IPS DF 19.7 (cell line): ENCODE measurements at places on chromosomes 13 and 19.

- no peak for DNase-seq
Observed at GRCh38 chr19:52584736-52585440, 14.8 kb downstream of the ZNF701 start.

DNA sequence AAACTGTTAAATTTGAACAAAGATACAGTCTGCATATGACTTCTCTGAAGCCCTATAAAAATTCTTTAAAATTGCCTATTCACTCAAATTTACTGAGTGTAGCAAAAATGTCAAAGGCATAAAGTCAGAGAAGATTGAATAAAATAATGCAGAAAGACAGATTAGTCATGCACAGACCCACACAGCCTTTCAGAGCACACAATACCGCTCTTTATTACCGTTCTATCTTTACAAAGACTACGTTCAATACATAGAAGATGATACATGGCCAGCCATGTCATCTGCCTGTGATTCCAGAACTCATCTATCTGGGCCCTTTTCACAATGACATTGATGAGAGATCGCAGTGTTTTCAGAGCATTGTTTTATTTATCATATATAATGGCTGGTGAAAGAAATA lies 107.2 kb downstream of the URI1 start:
- DNase-seq, result no peak

GRCh38 chr13:106475852-106476251 lies 59.6 kb downstream of the EFNB2 start:
- no peak for DNase-seq

- no peak for DNase-seq
Observed at GRCh38 chr13:67069117-67069767, 160.9 kb downstream of the PCDH9 start.

- DNase-seq, result no peak
Observed at GRCh38 chr19:43743059-43743458, 11.7 kb downstream of the SMG9 start.

GRCh38 chr19:15317392-15318071 lies 14.8 kb downstream of the BRD4 start:
- DNase-seq, result no peak

DNA sequence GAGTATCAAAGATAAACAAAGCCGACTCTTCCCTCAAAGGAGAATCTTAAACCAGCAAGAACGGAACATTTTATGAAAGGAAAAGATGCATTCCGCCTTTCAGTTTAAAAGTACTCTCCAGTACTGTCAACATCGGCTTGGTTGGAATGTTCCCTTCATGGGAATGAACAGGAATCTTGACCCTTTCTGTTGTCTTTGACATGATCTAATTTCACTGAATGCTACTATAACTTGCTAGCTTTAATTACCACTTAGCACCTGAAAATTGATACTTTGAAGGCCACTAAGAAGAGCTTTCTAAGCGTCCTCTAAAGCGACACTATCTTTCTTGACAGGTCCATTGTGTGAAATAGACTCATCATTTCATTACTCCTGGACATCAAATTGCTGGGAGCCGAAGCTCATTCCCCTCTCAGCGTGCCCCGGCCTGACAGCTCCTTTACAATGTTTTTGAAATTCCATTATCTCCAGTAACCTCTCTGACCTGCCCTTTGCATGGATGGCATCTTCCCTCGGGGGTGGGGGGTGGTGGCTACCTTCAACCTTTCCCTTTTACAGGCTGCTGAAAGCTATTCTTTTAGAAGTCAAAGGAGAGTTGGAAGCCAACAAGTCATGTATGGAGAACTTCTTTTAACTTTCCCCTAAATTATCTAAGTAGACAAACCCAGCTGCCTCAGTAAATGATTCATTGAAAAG lies 67.9 kb downstream of the EFNB2 start:
- no peak for DNase-seq

DNA sequence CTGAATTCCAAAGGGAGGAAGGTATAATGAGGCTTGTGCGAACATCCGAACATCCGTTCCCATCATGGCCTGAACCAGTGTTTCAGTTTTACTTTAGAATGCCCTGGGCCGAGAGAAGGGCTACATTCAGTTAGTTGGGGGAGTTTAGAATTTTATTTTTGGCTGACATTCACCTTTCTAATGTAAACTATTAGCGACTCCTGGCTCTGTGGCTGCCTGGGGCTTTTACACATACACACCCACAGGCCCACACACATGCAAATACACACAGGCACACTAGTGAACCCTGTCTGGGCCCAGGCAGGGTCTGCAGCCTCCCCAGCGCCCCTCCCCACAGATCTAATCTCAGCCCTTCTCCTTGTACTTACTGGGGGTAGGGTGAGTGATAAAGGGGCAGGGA lies 6.1 kb downstream of the GAPDHS start:
- no peak for DNase-seq

DNA sequence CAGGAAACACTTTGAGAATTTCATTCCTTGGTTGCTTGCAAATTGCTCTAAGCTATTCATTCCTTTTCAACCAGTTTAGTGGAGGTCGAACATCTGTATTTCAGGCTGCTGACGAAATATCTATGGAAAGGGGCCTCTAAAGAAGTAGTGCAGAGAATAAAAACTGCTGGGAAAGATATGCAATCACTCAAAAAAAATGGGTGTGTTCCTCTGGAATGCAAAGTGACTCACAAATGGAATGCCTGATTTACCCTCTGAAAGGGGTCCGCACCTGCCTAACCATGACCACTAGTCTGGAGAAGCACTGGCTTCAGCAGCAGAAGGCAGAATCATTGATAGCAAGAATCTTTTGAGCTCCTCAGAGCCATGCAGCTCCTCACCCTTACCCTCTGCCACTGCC lies 129.4 kb downstream of the PCDH9 start:
- DNase-seq, result no peak

DNA sequence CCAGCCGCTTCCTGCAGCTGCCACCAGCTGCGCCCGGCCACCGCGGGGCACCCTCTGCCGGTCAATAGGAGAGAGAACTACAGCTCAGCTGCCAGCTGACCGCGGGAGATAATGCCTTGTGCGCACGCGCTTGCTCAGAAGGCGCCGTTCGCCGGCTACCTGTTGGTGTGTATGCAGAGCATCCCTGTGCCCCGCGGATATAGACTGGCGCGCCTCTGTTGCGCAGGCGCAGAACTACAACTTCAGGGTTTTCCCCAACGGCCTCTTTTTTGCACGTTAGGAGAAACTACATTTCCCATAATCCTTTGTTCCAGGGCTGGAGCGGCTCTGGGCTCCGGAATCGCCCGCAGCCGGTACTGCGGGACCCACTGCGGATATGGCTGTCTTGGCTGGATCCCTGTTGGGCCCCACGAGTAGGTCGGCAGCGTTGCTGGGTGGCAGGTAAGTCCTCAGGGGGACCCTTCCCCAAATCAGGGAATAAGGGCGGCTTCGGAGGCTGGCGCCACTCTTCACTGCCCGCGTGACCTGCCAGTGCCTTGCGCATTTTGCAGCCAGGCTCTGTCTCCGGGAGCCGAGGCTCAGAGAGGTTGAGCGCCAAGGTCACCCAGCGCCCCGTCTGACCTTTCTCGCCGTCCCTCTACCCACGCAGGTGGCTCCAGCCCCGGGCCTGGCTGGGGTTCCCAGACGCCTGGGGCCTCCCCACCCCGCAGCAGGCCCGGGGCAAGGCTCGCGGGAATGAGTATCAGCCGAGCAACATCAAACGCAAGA lies at the start of gene MRPL34:
TSS of gene MRPL34 (plus strand) at position 356 of the 768 bp plus-strand sequence. CDS start at position 377, 21 bp downstream.
- DNase-seq, result peak; percentile 98

GRCh38 chr13:106310291-106310865 lies 225.1 kb downstream of the EFNB2 start:
- DNase-seq, result no peak

DNA sequence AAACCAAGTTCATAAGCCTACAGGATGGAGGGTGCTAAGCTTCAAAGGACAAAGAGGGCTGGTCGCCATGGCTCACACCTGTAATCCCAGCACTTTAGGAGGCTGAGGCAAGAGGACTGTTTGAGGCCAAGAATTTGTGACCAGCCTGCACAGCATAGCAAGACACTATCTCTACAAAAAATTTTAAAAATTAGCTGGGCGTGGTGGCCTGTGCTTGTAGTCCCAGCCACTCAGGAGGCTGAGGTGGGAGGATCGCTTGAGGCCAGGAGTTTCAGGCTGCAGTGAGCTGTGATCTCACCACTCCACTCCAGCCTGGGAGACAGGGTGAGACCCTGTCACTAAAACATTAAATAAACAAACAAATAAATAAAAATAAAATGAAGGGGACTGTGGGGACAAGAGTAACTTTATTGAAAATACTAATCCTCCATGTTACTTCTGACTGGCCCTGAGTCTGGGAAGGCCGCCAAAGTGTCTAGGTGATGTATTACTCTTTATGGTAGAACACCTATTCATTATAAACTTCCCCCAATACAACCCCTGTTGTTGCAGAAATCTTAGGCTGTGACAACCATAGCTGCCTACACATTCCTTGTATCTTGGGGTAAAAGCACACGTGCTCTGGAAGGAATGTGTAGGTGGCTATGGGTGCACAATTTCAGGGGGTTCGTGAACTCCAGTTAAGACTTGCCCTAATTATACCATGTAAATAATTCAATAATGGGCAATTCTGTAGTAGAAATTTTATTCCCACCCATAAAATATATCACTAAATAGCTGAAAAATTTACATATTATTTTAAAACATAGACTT lies 14.6 kb upstream of the URAD start:
- DNase-seq, result no peak

- DNase-seq, result no peak
Observed at GRCh38 chr19:518598-519231, 11.4 kb downstream of the TPGS1 start.

- no peak for DNase-seq
Observed at GRCh38 chr19:14343286-14343685, 38.0 kb upstream of the ADGRE5 start.

DNA sequence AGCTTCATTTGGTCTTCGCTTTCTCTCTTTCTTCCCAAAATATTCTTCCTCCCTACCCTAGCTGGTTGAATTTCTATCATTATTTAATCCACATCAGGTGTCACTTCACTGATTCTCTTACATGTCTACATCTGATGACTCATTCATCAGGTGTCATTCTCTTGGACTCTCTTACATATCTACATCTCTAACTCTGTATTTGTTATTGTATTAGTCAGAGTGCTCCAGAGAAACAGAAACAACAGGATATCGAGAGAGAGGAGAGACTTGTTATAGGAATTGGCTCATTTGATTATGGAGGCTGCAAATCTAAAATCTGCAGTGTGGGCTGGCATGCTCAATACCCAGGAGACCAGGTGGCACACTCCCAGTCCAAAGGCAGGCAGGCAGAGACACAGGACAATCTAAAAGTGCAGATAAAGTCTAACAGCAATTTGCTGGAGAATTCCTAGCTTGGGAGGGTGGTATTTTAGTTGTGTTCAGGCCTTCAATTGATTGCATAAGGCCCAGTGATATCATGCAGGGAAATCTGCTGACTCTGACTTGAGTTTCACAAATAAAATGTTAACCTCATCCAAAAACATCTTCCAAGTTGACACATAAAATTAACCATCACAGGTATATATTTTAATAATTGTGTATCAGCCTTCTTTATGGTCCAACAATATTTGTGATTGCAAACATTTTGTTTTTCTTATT lies 541.4 kb upstream of the SLITRK5 start:
- DNase-seq, result no peak

- DNase-seq, result no peak
Observed at GRCh38 chr19:1455336-1456120, 5.6 kb downstream of the APC2 start.

DNA sequence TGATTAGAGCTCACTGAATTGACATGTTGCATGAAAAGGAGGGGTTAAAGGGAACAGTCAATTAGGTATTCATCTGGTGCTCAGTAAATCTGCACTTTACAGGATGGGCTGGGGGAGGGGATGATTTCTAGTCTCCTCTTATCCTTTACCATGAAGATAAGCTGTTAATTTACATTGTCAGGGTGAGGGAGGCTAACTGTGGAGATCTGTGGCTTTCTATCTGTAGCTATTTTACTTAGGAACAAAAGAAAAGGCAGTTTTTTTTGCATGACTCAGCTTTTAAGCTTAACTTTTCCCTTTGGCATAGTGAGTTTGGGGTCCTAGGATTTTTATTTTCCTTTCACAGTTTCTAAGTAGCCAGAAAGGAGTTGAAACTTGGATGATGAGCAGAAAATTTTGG lies 253.3 kb downstream of the LMO7 start:
- DNase-seq, result no peak

GRCh38 chr19:27884376-27884775 lies 1328.6 kb downstream of the UQCRFS1 start:
- no peak for DNase-seq

GRCh38 chr19:442085-442484 lies 18.7 kb downstream of the SHC2 start:
- DNase-seq, result no peak

DNA sequence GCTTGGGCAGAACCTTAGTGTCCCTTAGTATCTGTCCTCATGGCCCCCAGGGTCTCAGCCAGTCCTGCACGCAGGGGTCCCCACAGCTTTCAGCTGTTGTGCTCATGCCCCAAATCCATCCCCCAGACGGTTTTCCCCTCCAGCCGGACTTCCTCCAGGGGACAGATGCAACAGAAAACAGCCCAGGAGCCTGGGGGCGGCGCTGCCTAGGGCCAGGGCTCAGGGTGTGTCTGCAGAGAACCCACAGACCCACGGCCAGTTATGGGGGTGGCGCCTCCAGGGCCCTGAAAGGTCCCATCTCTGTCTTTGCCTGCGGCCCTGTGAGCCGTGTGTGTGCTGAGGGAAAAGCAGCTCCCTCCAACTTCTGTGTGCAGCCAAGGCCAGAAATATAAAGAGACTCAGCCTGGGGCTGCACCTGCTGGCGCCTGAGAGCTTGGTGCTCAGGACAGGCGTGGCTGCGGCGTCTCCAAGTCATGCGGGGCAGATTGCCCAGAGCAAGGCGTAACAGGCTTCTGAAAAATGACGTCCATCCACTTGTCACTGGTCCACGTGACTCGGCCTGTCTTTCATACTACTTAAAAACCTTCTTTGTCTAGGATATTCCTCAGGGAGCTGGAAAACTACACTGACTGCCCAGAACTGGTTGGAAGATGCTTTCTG lies 22.1 kb upstream of the F7 start:
- no peak for DNase-seq

GRCh38 chr19:19213426-19214158 lies 1.8 kb downstream of the NCAN start:
- DNase-seq, result no peak

DNA sequence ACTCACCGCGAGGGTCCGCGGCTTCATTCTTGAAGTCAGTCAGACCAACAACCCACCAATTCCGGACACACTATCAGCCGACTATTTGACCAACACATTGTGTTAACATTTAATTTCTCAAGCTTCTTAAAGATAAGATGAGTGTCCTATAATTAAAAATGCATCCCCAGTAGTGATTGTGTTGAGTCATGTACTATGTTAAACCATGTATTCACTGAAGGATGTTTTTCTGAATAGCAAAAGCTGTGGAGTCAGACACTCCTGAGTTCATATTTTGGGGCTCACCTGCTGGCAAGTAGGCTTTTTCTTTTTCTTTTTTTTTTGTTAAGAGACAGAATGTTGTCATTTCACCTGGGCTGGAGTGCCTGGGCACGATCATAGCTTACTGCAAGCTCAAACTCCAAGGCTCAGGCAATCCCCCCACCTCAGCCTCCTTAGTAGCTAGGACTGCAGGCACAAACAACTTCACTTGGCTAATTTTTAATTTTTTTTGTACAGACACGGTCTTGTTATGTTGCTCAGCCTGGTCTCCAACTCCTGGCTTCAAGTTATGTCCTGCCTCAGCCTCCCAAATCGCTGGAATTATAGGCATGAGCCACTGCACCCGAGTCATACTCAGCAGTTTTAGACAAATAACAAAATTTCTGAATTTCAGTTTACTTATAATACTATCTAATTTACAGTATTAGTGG lies 606.9 kb downstream of the PCDH9 start:
- no peak for DNase-seq

- DNase-seq, result no peak
Observed at GRCh38 chr13:67880916-67881315, 650.8 kb upstream of the PCDH9 start.
